NCI-H2081 treated with DMSO at 0.1 percent for 48 hours (cell line): ENCODE measurements at places on chromosomes 11 and 22.
A peak's percentile ranks its signal among the peaks of the same experiment; 100 is the strongest.

GRCh38 chr11:46273511-46274205 lies 3.8 kb upstream of the CREB3L1 start:
- DNase-seq, result no peak

- no peak for DNase-seq
Observed at GRCh38 chr22:49155770-49156580, 671.7 kb downstream of the BRD1 start.

DNA sequence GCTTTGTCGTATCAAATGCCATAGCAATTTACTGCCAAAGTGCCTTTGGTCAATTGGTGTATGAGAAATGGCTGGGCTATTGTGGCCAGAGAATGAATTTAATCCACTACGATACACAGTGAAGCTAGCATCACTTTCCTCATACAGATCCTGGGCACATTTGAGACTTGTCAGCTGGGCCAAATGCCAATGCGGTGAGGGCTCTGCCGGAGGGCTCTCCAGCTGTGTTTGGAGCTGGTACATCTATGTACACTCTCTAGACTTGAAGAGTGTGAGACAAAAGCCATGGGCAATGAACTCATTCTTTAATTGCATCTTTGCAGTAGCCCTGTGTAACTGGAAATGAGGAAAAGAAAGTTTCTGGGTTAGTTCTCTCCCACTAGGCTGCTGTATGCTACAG lies 1052.9 kb downstream of the NTM start:
- DNase-seq, result no peak

DNA sequence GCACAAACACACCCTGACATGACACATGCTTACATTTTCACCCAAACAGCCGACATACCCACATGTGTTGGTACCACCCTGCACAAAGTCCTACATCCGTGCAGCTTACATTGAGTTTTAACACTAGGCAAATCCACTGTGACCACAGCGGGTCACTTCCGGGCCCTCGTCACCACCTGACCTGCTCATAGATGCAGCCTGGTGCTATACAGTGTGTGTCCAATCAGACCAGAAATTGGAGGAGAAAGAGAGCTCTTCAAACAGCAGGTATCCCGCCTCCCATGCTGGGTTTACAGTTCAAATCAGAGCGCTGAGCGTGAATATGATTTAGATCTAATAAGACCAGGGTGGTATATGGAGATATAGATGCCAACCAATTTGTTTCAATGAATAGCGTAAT lies 35.4 kb downstream of the PHF21B start:
- DNase-seq, result no peak

DNA sequence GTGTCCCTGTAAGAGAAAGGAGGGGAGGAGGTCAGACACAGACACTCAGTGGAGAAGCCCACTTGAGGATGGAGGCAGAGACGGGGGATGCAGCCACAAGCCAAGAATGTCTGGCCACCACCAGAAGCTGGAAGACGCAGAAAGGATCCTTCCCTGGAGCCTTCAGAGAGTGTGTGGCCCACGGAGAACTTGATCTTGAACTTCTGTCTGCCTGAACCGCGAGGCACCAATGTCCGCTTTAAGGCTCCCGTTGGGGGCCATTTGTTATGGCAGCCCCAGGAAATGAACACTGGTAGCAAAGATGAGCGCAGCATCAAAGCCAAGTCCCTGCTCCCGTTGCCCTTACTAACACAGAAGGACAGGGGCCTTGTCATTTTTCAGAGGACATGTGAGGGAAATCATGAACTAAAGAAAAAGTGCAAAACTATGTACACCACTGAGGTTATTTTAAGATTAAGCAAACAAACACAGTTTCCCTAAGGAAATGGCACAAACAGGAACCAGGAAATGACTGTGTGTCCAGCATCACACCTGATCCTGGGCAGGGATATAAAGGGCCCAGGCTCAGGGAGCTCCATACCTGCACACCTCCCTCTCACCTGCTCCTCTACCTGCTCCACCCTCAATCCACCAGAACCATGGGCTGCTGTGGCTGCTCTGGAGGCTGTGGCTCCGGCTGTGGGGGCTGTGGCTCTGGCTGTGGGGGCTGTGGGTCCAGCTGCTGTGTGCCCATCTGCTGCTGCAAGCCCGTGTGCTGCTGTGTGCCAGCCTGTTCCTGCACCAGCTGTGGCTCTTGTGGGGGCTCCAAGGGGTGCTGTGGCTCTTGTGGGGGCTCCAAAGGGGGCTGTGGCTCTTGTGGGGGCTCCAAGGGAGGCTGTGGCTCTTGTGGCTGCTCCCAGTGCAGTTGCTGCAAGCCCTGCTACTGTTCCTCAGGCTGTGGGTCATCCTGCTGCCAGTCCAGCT lies at the start of gene KRTAP5-6:
Gene KRTAP5-6, plus strand, starts transcription at position 588 of the 963 bp plus-strand sequence. Its CDS starts 51 bp downstream, at position 639.
- DNase-seq, result no peak

DNA sequence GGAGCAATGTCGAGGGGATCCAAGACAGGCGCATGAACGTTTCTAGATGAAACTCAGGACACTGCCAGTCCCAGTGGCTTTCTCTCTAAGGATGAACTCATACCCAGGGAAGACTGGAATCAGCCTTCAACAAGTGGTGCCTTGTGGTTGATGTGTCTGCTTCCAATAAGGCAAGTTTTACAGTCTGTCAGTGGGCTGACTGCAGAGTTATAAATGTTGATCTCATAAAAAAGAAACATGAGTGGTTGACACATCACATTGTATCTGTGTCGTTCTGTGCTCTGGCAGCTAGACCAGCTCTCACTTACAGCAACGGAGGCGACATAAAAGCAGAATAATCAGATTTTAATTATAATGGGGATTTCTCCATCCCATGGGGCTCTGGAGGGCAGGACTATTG lies 96.7 kb downstream of the SNX19 start:
- DNase-seq, result no peak

- no peak for DNase-seq
Observed at GRCh38 chr22:45562537-45563361, 60.1 kb downstream of the FBLN1 start.

DNA sequence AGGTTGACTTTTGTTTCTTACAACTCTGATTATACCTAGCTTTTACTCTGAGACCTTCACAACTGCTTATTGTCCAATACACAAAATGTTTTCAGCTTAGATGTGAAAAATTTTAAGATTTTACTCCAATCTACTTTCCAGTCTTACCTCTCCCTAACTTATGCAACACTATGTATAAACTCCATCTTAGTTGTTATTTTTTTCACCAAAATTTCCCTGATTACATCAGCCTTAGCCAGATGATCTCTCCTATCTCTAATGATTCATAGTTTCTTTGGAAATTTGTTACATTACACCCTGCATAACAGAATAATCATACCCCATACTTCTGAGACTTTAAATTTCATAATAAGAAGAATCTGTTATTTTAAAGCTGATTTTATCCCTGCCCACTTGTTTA lies 621.0 kb upstream of the ANO3 start:
- DNase-seq, result no peak

- peak; percentile 30 for DNase-seq
Observed at GRCh38 chr11:113974741-113975470, at the start of gene HTR3A. TSS of gene HTR3A (plus strand) at chr11:113975108. CDS start at chr11:113975326, 218 bp downstream.

GRCh38 chr22:31728857-31729256 lies 21.1 kb downstream of the PRR14L start:
- DNase-seq, result no peak

DNA sequence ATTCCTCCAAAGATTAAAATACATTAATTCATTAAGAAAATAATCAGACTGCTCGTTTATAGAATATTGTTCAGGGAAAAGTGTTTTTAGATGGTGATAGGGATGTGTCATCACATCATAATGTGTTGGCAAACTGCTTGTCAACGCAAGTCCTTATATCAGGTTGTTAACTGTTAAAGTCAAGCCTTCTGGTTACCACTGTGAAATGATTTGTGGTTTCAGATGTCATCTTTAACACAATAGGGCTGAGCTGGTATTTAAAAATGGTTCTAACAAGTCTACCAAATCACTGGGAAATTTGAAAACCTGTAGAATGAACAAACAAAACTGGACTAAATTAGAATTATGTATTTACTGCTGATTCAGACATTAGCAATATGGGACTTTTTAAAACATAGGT lies 2.4 kb upstream of the MMP13 start:
- no peak for DNase-seq

GRCh38 chr11:119436093-119436492 lies 13.1 kb upstream of the THY1 start:
- DNase-seq, result no peak

DNA sequence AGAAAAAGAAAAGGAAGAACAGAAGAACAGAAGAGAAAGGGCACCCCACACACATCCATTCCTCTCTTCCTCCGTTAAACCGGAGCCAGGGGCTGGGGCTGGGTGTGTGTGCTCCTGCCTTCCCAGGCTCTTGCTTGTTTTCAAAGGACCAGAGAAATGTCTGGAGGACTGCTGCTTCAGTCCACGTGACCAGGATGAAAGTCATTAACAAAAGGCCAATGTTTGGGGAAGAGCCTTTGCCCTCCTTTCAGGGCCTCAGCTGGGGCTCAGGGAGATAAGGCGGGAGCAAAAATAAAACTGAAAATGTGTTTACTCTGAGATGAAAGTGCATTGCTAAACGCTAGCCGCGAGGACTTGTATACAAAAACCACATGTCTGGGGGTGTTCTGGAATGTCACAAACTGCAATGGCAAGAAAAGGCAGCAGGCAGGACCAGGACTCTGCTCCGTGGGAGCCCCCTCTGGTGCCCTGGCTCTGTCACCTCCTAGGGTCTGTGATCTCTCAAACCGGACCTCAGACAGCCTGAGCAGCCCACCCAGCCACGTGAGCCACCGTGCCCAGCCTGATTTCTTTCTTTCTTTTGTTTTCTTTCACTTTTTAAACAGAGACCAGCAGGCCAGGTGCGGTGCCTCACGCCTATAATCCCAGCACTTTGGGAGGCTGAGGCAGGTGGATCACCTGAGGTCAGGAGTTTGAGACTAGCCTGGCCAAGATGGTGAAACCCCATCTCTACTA lies 31.6 kb upstream of the MYH9 start:
- DNase-seq, result no peak

DNA sequence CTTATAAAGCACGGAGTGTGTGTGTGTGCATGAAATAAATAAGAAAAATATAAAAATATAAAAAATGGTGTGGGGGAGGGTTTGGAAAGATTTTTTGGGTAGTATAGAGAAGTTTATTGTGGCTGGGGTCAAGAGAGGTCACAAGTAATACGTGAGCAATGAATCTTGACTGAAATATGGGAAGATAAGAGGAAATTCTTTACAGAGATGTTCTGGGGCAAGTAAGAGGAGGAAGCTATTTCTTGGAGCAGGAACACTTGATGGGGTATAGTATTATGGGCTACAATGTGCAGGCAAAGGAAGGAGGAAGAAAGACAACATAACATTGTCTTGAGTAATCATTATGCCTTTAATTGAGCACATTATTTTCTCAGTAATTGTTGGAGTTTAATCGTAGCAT lies 2.1 kb downstream of the HBD start:
- DNase-seq, result no peak

GRCh38 chr11:57658023-57658361 lies 430 bp downstream of the CLP1 start:
- DNase-seq, result no peak

GRCh38 chr22:46119729-46120419 lies 30.5 kb upstream of the PPARA start:
- DNase-seq, result no peak

DNA sequence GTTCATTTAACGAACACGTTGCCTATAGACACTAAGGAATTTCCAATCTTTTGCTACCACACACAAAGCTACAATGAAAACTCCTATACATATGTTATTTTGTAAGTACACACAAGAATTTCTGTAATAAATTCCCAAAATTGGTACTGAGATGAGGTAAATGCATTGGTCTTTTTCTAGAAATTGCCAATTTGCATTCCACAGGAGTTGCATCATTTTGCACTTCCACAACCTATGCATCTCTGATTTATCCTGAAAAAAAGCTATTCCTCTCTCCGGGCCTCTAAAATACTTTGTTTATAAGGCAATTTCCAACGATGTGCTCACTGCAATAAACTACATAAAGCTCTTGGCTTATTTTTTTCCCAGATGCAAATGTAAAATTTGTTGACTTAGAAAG lies 24.9 kb downstream of the IMMP1L start:
- no peak for DNase-seq

GRCh38 chr11:69524291-69524882 lies 42.9 kb downstream of the LINC01488 start:
- no peak for DNase-seq

DNA sequence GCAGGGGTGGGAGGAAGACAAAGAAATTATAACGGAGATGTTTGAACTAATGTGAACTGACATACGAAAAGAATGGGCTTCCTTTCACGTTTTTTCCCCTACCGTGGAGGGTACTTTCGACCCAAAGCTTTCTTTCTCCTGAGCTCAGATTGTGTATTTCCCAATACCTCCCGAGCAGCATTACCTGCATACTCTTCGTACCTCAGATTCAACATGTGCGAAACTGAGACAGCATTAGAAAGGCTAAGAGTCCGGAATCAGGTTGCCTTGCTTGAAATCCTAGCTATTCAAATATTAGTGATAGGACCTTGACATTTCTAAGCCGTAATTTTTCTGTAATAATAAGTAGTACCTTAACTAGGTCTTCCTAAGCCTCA lies 778 bp upstream of the PAK1 start:
- no peak for DNase-seq

GRCh38 chr11:118572981-118573550 lies 857 bp downstream of the ARCN1 start:
- DNase-seq, result no peak

DNA sequence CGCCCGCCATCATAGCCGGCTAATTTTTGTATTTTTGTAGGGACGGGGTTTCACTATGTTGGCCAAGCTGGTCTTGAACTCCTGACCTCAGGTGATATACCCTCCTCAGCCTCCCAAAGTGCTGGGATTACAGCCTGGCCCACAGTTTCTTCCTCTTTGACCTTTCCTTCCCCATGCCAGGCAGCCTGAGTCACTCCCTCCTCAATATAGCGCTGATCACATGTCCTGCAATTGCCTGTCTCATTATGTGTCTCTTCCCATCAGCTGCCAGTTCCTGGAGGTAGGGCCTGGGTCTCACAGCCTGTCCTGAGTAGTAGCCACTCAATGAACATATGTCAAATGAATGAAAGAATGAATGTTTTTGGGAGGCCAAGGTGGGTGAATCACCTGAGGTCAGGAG lies 43.0 kb upstream of the CCDC134 start:
- DNase-seq, result no peak

- no peak for DNase-seq
Observed at GRCh38 chr11:17792161-17792560, 57.6 kb downstream of the KCNC1 start.
